Fibroblast of skin of left biceps (primary cell): ENCODE measurements at places on chromosomes 3 and 15.

- DNase-seq = no peak
Measured at GRCh38 chr15:70742928-70743327, 20.4 kb downstream of the UACA start.

DNA sequence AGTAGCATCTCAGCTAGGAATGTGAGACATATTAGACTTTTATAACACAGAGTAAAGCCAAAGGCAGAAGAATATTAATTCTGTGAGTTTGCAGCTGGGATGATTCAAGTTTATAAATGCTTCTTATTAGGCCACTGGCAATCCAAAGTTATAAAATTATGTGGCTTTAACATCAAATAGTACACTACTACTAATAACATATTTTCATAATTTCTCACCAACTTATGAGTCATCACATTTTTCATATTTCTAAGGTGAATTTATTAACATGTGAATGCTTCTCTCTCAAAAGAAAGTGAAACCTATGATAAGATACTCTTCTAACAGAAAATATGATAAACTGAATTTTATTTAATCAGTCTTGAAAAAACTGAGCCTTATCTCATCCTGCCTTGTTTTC, 1348.2 kb upstream of the ALCAM start:
- DNase-seq = no peak

- no peak for DNase-seq
Measured at GRCh38 chr3:1348547-1348946, 255.7 kb downstream of the CNTN6 start.

DNA sequence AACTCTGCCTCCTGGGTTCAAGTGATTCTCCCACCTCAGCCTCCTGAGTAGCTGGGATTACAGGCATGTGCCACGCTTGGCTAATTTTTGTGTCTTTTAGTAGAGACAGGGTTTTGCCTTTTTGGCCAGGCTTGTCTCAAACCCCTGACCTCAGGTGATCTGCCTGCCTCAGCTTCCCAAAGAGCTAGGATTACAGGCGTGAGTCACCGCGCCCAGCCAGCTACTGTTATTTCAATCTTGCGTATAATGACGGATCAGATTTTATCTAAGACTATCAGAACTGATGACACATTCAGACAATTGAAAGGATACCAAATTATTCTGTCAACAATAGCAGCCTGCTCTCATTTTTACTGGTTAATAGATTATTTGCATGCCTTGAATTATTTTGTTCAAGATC, 612.2 kb downstream of the ZIC1 start:
- DNase-seq = no peak

DNA sequence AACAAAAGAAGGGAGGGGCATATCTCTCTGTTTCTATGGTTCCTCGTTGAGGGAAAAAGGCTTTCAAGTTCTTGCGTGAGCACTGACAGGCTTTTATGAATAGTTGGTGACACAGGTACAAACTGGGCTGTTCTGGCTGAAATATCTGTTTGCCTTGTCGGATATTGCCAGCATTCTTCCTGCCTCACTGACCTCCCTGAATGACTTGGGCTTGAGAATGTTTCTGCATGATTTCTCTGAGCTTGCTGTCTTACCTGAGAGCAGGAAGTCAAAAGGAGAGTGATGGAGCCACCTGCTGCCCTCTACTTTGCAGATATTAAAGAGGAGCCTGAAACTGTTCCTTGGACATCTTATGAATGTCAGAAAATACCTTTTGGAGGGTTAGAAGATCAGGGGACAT, 4.8 kb downstream of the GCNT3 start:
- DNase-seq = no peak

GRCh38 chr15:63530752-63531299, 26.4 kb downstream of the USP3 start:
- no peak for DNase-seq

GRCh38 chr3:149368674-149369497, 8.6 kb downstream of the TM4SF1 start:
- no peak for DNase-seq

DNA sequence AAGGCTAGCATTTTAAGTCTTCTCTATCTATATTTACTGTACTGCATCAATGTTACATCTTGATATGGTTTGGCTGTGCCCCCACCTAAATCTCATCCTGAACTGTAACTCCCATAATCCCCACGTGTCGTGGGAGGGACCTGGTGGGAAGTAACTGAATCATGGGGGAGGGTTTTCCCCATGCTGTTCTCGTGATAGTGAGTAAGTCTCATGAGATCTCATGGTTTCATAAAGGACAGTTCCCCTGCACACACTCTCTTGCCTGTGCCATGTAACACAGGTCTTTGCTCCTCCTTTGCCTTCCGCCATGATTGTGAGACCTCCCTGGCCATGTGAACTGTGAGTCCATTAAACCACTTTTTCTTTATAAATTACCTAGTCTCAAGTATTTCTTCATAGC, 161.5 kb downstream of the TBC1D5 start:
- DNase-seq = no peak

DNA sequence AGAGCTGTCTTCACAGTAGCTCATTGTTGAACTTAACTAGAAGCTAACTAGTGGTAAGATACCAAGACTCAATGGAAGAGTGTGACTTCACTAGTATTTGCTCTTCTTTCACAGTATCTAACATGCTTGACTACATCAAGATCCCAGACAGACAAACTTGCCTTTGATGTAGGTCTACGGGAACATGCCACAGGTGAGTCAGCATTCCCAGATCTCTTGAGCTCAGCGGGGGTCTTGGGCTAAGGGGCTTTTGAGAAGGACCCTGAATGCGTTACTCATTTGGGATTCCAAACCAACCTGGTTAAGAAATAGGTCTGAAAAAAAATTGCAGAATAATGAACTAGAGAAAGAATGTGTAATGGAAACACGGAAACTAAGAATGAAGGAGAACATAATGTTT, 222.4 kb downstream of the RYR3 start:
- no peak for DNase-seq

GRCh38 chr15:68969298-68969697, 39.0 kb downstream of the SPESP1 start:
- no peak for DNase-seq

DNA sequence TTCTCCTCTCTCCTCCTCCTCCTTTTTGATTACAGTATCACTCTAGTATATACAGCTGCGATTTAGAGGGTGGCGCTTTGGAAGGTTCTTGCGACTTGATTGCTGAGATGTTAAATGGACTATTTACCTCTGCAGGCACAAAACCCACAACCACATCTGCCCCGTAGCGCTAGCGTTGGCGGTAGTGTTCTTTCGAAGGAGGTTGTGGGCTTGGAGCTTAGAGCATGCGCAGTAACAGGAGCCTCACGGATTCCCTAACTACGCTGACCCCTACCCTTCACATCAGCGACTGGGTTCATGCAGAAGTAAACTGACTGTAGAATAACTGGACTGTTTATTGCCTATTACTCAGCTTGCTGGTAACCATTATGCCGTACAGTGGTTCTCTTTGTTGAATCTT, 58.0 kb downstream of the CGGBP1 start:
- no peak for DNase-seq

- DNase-seq = no peak
Measured at GRCh38 chr3:8625991-8626390, 18.6 kb downstream of the SSUH2 start.

DNA sequence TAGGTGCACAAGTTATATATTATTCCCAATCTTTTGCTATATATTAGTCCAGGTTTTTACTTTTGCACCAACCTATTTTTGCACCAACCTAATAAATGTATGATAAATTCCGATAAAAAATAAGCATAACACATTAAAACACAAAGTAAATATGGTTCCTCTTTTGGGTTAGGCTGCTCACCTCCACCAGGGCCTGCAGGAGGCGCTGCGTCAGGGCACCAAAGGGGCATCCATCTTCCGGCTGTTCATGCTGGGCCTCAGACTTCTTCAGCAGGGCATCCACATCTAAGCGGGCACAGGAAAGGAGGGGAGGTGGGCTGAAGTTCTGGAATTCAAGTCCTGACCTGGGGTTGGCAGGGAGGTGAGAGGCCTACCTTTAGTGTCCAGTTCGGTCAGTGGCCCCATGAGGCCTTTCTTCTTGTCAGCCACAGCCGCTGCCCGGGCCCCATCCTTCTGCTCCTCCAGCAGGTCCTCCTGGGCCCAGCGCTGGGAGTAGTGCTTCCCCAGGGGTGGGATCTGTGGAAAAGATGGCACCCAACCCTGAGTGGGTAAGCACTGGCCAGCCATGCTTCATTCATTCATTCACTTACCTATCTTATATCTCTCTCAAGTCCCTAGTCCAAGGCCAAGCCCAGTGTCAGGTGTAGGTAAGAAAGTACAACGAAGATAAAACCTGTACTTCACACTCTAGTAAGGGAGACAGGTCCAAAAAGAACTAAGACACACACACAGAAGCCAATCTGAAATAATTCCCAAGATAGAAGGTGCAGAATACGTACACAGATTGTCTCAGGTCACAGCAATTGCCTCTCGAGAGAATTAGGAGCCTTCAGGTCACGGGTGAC, 5.2 kb downstream of the TADA3 start:
- DNase-seq = no peak

DNA sequence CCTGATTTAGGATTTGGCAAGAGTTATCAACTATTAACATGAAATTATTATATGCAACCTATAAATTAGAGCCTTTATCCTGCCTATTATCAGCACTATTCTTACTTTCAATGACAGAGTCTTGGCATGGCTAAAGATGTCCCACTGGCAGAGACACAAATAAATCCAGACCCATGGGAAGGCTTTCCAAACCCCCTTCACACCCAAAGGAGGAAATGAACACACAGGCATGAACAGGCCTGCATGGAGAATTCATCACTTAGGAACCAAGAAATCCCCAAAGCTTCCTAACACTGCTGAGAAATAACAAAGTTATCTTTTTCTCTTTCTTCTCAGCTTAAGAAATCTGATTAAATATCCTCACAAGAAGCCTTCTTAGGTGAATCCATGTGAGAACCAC, 213.9 kb downstream of the OCA2 start:
- no peak for DNase-seq

- DNase-seq = peak; percentile 64
Measured at GRCh38 chr15:34239151-34239808, 14.5 kb downstream of the EMC4 start.

DNA sequence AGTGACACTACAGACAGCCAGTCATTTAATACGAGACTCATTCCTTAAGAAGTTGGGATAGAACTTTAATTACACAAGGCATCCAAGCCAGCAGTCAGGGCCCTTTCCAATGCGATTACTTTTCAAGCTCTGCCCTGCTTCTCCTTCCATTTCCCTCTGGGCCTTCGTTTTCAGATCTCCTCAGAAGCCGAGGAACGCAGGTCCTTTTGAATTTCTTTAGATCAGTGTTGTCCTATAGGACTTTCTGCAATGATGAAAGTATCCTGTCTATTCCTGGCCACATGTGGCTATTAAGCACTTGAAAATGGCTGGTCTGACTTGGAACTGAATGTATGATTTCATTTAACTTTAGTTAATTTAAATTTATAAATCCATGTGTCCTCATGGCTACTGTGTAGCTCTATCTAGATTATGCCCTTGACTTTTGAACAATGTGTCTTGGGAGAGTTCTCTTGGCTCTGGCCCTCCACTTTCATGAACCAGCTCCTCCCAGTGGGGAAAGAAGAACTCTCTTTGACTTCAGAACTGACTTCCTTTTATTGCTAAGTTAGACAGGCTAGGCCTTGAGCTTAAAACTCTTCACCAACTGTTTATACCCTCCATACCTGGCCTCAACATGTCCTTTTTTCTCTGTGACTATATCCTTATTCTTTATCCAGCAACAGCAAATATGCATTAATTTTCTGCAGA, 22.6 kb downstream of the TGFBR2 start:
- no peak for DNase-seq

DNA sequence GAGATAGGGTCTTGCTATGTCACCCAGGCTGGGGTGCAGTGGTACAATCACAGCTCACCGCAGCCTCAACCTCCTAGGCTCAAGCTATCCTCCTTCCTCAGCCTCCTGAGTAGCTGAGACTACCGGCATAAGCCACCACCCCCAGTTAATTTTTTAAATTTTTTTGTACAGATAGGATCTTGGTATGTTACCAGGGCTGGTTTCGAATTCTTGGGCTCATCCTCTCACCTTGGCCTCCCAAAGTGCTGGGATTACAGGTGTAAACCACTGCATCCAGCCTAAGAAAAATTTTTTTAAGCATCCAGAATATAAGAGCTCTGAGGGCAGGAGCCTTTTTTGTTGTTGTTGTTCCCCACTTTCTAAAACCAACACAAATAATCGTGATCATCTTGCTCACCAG, 14.4 kb upstream of the MAP6D1 start:
- no peak for DNase-seq

DNA sequence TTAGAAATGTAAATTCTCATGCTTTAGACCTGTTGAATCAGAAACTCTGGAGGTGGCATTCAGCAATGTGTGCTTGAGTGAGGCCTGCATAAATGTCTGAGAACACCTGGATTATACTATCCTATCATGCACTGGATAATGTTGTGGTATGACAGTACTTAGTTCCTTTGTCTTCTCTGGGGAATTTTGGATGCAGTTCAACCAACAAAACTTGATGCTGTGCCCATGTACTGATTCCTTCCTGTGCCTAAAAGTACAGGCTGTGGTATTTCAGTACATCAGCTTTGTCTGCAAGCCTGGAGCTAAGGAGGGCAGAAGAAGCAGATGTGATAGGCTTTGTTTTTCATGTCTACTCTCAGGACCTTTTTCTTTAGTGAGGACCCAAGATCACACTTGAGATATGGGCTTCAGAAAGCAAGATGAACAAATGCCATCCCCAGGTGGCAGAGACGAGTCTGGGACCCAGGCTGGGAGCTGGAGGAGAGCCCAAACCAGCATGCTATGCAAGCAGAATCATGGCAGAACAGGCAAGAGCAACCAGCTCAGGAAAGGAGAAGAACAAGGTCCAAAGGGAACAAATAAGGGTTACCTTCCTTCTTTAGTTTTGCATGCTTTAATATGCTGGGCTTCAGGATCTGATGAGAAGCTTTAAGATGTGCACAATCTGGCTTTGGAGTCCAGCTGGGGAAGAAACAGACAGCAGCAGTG, 124.7 kb downstream of the MYRIP start:
- DNase-seq = no peak

DNA sequence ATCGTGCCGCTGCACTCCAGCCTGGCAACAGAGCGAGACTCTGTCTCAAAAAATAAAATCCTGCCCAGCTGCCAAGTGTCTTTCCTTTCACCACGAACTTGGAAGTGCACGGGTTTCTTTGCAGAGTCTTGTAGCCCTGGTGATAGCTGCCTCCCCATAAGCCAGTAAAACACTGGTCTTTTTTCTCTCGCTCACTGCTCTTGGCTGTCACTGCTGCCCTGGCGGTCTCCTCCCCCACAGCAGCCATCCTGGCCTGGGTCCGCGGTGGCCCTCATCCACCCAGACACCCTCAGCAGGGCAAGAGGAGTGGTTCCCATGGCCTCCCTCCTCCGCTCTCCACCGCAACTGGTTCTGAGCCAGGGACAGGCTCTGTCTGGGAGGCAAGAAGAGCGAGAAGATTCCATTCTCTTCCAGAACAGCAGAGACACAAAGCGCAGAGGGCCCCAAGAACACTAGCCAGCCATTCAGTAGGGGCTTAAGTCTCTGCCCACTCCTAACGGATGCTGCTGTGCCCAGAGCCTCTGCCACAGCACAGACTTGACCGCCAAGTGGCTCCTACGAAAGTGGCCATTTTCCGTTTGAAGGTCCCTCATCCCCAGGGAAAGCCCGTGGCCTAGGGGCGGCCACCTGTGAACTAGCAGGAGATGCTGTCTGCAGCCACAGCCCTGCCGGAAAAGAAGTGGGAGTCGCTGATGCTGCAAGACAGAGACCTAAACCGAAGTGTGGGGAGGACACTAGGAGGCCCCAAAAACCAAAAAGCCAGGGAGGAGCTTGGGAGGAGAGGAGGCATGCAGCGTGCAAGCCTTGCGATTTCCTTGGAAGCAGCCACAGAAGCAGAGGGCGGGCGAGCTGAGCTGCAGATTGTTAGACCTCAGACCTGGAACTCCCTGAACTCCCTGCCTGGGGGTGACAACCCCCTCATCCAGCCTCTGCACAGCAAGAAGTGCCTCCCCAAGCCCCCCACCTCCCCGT, 44.1 kb downstream of the KLHL25 start:
- no peak for DNase-seq
